Stimulated activated CD4-positive, alpha-beta T cell treated with anti-CD3 and anti-CD28 coated beads, Interleukin-4, amount 100 ng/mL, for 48 hours (primary cell): ENCODE measurements at places on chromosomes 1 and 21.

GRCh38 chr21:25507522-25507921, 99.8 kb downstream of the MRPL39 start:
- no peak for DNase-seq

DNA sequence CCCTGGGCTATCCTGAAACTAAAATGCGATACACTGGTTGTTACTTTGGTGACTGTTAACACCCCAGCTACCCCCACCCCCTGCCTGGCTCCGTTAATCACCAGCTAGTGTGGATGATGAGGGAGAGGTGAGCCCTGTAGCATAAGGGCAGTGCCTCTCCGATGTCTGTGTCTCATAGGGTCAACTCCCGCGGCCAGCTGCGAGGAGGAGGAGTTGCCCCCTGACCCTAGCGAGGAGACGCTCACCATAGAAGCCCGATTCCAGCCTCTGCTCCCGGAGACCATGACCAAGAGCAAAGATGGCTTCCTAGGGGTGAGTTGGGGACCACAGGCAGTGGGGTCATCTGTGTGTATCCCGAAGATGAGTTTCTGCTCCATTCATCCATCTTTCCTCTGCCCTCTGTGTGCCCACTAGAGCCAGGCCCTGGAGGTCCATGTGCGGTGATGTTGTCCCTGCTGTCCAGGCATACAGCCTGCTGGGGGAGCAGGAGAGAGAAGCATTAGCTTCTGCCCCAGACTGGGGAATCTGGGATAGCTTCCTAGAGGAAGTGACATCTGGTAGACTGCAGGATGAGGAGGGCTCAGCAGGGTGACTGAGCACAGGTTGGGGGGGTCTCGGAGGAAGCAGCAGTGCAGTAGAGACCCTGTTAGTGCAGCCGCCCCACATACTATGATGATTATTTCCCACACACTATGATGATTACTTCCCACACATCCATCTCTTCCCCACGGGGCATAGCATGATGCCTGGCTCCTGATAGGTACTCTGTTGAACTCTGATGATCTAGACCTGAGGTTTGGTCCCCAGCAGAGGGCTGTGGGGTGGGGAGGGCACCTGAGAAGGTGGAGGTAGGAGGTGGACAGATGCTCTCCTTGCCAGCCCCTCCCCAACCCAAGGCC, 5.2 kb downstream of the SELENON start:
- no peak for DNase-seq

DNA sequence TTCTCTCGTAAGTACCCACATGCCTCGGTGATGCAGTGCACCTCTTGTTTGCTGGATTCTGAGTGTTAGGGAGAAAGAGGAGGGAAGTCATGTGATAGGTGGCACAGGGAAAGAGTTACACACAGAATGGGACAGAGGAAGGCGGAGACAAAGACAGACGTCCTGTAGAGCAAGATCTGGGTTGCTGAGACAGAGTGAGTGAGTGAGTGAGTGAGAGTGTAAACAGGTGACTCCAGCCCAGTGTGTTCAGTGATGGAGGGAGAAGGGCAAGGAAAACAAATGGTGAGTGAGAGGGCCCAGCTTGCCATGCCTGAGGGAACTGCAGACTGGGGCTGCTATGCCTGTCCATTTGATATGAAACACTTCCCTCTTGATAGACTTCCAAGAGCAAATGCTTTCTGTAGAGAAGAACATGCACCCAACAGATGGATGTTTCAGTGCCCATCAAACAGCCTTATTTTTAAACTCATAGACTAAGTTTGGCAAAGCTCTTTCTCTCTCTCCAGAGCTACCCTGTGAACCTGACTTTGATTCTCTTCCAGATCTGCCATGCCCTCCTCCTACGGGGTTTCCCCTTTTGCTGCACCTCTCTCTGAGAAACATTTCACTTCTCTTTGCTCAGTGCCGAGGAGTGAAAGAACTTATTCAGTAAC, 209.9 kb upstream of the COA6 start:
- DNase-seq, result no peak

GRCh38 chr1:27762033-27762432, 11.0 kb upstream of the STX12 start:
- DNase-seq, result no peak

- DNase-seq, result no peak
Observed at GRCh38 chr1:211697356-211697755, 21.9 kb upstream of the NEK2 start.

GRCh38 chr1:192251735-192252134, 65.1 kb upstream of the RGS21 start:
- DNase-seq, result no peak

DNA sequence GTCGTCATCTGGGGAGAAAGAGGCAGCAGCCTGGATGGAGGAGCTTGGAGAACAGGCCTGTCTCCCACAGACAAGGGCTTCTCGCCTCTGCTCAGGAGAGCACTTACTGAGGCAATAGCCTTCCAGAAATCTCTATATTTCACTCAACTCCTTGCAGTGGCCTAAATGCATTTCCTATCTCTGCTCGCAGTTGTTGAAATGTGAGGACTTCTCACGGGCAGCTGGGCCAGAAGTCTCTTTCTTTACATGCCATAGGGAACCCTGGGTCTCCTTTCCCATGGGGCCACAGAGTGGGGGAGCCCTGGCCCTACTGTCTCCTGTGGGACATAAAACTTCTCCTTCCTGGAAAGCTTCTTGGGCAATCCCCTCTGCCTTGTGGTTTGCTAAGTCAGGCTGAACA, 43.5 kb upstream of the KIF21B start:
- no peak for DNase-seq

GRCh38 chr1:117161887-117162286, 40.3 kb upstream of the TRIM45 start:
- no peak for DNase-seq

DNA sequence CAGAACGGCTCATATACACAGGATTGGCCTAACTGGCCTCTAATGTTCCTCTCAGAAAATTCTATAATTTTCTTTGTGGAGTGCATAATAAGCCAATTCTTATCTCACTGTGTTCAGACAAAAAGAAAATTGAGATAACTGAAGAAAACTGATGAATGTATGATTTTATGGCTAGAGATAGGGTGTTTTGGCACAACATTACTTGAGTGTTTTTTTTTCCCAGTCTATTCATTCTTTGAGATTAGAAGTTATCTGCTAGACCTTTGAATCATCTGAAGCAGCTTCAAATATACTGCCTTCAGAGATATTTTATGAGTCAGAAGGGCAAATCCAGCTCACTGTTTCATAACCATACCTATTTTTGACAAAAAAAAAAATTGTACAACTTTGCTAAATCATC, 85.6 kb downstream of the VAV3 start:
- DNase-seq, result no peak

DNA sequence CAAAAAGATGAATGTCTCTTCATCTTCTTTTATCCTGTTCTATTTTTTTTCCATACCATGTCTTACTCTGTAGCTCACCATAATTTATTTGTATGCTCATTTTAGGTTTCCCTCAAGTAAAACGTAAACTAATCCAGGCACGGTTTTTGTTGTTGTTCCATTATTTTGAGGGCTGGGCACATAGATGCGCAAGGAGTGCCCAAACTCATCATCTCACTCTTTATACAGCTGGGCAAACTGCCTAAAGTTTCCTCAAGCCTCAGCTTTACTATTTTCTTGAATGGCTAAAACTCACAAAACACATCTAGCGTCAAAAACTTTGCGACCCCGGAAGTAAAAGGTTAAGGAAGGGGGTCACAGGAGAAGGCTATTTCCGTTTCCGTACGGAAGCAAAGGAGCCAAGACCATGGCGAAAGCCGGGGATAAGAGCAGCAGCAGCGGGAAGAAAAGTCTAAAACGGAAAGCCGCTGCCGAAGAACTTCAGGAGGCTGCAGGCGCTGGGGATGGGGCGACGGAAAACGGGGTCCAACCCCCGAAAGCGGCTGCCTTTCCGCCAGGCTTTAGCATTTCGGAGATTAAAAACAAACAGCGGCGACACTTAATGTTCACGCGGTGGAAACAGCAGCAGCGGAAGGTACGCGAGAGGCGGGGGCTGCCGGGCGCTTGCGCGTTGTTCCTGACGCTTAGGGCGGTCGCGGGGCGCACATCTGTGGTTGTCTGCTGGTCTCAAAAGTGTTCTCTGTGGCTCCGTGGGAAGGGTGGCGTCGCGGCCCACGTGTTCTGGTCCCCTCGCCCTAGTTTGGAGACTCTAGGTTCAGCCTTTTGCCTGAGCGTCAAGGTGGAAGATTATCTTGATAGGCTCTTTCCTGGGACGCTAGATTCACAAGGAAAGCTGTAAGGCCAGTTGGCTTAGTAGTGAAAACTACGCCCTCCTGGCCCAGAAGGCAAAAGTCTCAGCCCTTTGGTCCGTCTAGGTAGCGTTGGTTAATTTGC, at the start of gene RPF1:
Gene RPF1 (plus strand): TSS at position 391 of the 993 bp plus-strand sequence. CDS start 16 bp downstream, at position 407.
- DNase-seq, result peak; percentile 71

- DNase-seq, result no peak
Observed at GRCh38 chr1:86016076-86016759, 140.4 kb downstream of the COL24A1 start.

DNA sequence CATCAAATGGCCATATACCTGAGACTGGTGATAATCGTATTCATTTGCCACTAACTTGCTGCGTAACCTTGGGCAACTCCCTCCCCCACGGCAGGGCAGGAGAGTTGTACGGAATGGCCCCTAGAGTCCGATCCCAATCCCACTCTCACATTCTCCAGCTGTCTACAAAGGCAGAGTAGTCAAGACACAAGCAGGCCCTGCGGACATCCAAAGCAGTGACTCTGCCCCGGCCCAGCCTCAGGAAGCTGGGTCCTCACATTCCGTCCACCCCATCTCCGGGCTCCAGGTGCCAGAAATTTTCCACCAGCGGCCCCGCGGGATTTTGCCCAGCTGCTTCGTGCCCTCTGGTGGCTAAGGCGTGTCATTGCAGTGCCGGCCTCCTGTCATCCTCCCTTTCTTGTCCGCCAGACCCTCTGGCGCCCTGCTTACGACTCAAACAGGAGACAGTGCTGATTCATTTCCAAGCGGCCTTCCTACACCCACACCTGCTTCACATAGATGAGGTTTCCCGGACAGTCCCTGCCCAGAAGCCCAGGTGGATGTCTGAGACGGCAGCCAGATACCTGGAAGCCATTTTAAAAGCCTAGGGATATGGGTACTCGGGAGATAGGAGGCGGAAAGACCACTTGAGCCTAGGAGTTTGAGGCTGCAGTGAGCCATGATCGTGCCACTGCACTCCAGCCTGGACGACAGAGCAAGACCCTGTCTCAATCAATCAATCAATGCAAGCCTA, 2.9 kb upstream of the S100A2 start:
- DNase-seq, result peak; percentile 82

DNA sequence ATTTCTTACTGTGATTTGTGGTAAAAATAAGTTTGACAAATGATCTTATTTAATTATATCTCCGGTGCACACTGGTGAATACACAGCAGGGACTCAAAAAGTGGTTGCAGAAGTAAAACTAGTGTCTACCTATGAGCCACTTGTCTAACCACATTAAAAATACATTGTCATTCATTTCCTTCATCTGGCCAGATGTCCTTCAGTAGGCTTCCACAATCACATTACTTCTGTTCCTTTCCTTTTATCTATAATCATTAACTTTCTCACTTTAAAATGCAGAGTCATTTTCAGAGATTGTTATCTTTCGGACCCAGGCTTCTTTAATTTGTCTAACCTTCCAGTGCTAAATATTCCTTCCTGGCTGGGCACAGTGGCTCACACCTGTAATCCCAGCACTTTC, 3.0 kb downstream of the RBBP5 start:
- DNase-seq, result no peak

DNA sequence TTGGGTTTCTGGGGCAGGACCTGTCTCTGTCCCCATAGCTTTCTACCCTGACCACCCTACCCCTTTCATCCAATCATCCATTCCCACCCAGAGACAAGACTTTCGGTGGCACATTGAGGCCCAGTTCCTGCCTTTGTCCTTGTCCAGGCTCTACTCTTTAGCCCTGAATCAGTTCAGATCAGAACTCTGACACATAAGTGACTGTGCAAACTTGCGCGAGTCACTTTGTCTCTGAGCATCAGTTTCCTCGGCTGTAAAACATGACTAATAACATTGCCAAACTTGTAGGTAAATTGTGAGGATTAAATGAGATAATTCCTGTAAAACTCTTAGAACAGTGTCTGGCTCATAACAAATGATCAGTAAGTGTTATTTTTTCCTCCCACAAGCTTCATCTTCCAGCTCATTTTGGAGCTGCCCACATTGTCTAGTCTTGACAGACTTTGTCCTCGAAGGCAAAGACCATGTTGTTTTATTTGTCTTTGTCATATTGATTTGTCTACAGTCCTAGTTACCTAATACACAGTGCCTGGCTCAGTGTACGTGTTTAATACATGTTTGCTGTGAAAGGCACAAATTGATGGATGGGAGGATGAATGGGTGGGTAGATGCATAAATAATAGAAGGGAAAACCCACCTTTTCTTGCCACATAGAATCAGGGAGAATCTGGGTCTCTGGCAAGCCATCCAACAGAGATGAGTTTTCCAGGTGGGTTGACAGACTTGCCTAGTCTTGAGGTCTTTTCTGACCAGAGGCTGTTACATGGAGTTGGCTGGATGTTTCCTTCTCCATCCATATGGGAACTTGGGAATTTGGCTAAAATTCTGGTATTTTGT, 262.9 kb downstream of the OMA1 start:
- no peak for DNase-seq

DNA sequence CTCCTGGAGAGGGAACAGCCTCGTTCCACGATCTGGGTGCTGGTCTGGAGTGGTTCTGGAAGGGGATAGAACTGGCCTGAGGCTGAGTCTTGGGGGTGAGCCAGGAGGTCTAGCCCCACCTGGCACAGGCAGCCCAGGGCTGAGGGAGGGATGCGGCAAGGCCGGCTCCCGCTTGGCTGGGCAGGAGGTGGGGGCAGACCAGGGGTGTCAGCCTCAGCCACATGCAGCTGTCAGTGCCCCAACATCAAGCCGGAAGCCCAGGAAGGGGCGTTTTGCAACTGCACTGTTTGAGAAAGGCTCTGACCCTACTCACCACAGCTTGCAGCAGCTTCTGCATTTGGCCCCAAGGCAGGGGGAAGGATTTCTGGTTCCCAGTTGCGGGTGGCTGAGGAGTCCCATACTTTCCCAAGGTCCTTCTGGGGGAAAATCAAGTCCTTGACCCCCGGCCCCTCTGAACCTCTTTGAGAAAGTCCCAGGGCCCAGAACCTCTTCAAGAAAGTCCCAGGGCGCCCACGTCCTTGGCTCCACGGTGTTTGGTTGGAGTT, 2.0 kb downstream of the EFHD2 start:
- no peak for DNase-seq

DNA sequence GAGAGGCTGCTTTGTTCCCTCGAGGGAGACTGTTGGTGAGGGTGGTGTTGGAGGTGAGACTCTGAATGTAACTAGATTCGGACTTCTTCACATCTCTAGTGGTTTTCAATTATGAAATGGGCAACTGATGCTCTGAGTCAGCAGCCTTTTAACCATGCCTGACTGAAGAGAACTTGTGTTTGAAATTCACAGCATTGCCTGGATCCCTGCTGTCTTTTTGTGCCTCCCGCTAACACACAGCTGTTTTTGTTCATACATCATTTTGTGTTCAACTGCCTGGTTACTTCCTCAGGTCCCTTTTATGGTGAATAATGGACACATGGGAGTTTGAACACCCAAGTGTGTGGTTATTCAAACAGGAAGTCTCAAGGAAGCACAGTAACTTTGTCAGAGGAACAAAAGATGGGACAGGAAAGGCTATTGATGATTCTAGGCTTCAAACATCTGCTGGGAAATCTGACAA, 16.8 kb downstream of the LAMC1 start:
- no peak for DNase-seq

- no peak for DNase-seq
Observed at GRCh38 chr1:184911103-184911745, 63.1 kb downstream of the NIBAN1 start.
